Putamen (tissue), 1 donor: ENCODE measurements at places on chromosomes 2 and 18.

- DNase-seq = no peak
These were observed 886.0 kb upstream of the CHAC2 start for GRCh38 chr2:52881606-52882005.

- no peak for DNase-seq
These were observed 160.6 kb downstream of the DTNA start for GRCh38 chr18:34870555-34871310.

- no peak for DNase-seq
These were observed 103.1 kb upstream of the ZC3H15 start for GRCh38 chr2:186382932-186383331.

GRCh38 chr2:230552181-230552580 is 136.2 kb downstream of the SP100 start:
- DNase-seq = no peak
